NCI-H460 (cell line): ENCODE measurements at places on chromosomes 11 and 22.

GRCh38 chr22:17844150-17844549 lies 69.9 kb upstream of the BID start:
- DNase-seq: no peak

DNA sequence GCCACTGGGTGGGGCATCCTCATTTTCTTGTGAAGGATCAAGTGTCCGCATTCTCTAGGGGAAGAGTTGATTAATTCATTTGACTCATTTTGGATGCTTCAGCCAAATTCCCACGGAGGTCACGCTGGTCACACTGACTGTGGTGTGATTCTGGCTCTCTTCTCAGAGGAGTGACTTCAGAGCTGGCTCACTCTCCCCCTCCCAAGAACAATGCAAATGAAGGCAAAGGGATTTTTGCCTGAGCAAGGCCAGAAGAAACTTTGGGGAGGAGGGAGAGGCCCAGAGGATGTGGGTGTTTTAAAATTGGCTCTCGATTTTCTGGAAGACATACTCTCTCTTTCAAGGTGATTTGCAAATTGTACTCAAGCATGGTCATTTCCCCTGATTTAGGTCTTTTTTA lies 51.1 kb upstream of the LMO2 start:
- DNase-seq: no peak

GRCh38 chr11:113764527-113765219 lies 8.8 kb downstream of the ZW10 start:
- no peak for DNase-seq

DNA sequence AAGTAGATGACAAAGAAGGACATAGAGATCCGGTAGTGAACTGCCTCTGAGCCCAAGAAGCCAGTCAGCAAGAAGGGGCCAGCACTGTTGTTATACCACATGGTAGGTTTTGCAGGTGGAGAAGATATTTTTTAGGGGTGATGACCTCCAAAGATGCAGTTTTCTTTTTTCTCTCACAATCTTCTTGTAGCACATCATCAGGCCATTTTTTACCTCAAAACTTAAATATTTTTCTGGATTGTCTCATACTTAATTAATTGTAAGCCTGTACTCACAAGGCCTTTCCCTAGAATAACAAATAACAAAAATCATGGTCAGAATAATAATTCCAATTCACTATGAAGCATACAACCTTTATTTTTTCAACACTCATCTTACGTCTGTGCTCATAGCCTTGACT lies at the start of gene OR51B4:
Gene OR51B4 (minus strand): TSS at position 101 of the 400 bp plus-strand sequence. CDS start 0 bp downstream, at position 101.
- no peak for DNase-seq

DNA sequence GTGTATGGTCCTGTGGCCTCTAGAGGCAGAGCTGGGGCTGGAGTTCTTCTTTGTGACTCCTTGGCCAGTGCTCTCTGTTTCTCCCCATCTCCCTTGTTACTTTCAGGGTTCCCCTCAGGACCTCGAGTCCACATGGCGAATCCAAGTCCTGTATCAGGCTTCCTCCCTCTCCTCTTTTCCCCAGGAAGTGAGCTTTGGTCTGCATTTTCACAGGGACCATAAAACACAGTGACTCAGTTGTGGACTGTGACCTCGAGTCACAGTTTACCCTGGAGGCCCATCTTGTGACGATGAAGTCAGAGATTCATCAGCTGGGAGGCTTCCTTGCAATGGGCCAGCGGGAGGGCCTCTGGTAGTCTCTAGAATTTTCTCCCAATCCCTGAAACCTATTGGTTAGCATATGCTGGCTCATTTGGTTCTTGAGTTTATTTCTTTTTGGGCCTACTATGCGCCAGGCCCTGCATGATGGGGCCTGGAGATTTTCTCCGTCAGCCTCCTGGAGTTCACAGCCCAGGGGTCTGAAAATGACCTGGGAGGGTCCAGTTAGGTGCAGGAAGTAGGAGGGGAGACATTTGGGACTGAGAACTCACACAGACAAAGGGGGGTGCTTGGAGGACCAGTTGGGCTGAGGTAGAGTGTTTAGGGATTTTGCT lies 100.8 kb downstream of the KIAA1671 start:
- DNase-seq: no peak

- no peak for DNase-seq
These were observed 30.3 kb upstream of the MYEOV start for GRCh38 chr11:69263736-69264052.

DNA sequence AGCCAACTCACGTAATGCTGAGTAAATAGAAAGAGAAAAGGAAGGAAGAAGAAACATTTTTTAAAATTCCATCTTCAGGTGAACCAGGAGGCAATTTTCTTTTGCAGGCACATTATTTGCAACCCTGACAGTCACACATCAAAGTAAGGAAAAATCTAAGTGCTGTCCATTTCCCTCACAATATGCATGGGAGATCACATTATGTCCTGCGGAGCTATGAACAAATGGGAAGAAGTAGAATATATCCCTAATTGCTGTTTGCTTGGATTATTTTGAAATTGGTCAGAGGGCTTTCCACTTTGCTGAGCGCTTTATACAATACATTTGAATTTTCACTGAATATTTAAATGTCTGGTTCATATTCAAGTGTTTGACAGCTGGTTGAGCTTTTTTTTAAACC lies 133.8 kb upstream of the API5 start:
- no peak for DNase-seq

- no peak for DNase-seq
These were observed 62.2 kb upstream of the FDX1 start for GRCh38 chr11:110367571-110367970.

GRCh38 chr11:4865855-4866254 lies 15.8 kb upstream of the OR51T1 start:
- no peak for DNase-seq

- DNase-seq: no peak
These were observed 25.0 kb upstream of the IGLL1 start for GRCh38 chr22:23604939-23605712.

GRCh38 chr11:66912361-66912760 lies 45.8 kb downstream of the PC start:
- no peak for DNase-seq

GRCh38 chr11:3073029-3073435 lies 15.8 kb upstream of the CARS1 start:
- no peak for DNase-seq

GRCh38 chr22:30847583-30847982 lies 121.0 kb downstream of the MORC2 start:
- no peak for DNase-seq

DNA sequence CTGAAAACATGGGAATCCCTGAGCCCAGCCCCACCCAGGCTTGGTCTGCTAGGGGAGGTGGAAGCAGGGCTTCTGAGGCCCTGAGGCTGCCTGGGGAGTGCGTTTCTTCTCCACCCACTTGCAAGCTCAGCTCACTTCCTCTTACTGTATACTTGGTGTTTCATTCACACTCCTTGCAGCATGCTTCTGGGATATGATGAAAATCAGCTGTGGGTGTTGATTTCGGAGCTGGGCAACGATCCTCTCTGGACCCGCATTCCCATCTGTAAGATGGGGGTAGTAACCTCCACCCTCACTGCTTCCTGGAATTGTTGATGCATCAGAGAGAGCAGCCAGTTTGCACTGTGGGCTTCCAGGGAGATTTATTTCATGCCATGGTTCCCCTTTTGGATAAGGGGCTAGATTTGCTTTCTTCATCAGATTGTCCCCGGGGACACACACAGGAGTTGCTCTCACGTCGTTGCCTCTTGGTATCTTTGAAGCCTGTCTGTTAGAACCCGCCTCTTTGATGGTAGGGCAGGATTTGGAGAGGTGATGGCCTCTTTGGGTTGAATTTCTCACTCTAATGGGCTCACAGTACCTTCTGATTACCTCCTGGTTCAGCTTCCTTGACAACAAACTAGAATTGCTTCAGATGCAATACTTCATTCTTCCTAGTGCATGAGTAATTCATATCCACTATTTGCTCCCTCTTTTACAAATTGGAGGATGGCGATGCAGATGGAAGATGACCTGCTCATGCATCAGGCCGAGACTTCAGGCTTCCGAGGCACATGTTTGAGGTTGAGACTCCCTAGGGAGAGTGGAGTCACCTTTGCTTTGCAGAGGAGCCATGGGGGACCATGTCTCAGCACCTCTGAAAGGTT lies 40.4 kb downstream of the BCR start:
- DNase-seq: no peak

DNA sequence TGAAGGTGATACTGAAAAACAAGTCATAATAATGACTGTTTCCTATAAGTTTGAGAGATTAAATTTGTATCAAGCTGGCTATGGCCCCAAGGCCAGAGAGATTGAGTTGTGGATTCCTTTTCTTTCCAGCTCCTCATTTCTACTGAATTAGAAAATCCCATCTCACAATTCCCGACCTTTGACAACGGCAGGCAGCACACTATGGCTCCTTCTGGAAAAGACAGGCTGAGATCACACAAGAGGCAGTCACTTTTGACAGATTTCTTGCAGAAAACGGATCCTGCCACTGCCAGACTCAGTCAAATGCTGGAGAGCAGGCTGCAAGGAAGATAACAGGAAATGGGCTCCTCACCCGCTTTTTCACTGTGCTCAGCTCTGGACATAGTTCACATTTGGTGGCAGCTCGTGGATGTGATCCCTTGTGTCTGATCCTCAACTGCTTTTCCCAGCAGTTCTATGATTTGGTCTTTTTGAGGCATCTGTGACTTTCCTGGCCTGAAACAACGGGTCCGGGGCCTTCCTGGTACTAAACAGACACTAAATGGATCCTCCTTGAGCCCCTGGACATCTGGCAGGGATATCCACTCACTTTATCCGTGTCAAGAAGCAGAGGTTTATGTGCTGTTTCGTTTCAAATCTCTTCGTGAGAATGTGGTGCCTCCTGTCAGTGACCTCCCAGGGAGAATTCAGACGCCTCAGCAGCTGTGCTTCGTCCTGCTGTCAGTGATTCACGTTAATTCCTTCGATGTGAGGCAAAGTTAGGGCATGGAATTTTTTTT lies 26.1 kb upstream of the RTL6 start:
- no peak for DNase-seq
